T-helper 22 cell (primary cell): ENCODE measurements at places on chromosomes 2 and 18.

DNA sequence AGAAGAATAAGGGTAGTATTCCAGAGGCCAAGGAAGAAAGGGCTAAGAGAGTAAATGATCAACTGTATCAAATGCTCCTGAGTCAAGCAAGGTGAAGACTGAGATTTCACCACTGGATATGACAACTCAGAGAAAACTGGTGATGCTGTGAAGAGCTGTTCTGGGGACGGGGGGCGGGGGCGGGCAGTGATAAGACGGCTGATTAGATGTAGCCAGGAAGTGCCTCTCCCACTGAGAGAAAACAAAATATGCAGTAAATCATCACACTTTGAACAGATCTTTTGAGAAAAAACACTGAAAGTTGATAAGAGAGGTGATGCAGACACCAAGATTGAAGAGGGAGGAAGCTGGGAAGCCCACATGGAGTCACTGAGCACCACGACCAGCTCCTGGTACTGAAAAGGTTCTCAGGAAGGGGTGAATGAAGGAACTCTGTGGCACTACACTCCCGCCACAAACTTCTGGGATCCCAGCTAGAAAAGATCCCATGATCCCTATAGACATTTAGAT lies 75.8 kb downstream of the MYO3B start:
- DNase-seq = no peak

- DNase-seq = no peak
These were observed 133.5 kb upstream of the MGAT5 start for GRCh38 chr2:134120406-134120732.

DNA sequence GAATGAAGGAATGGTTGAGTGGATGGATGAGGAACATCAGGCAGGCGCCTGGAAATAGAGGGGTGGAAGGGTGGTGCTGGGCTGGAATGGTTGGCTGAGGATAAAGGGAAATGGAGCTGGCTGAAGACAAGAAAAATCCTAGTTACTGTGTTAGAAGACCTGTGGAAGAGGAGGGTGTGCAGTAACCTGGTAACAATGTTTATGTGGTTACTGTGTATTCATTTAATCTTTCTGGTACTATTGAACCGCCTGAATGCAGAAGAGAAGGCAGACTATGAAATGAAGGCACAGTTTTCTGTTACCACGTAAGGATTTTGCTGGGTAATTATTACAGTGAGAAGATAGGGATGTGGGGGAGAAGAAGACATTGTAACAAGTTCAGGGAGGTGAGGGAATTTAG lies 110.3 kb upstream of the MGAT5 start:
- DNase-seq = no peak

DNA sequence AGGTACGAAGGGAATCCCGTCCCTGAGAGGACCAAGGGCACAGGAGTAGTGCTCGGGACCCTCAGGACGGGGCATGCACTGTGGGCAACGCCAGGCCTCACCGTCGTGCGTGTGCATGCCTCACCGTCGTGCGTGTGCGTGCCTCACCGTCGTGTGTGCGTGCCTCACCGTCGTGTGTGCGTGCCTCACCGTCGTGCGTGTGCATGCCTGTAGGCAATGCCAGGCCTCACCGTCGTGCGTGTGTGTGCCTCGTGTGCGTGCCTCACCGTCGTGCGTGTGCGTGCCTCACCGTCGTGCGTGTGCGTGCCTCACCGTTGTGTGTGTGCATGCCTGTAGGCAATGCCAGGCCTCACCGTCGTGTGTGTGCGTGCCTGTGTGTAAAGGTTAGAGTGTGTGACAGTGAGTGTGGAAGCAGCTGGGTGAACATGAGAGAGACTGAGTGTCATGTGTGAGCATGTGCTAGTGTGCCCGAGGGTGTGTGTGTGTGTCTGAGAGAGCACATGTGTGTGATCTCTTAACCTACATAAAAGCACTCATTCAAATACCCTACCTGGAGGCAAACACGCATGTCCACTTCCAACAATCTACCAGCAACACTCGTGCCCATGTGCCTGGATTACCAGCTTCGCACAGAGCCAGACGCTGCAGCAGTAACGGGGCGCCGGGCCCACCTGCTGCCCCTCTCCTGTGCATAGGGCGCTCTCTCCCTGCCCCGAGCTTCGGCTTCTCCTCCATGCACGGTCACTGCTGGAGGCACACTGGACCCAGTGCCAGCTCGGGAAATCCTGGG lies 36.3 kb downstream of the ZNF516 start:
- no peak for DNase-seq

GRCh38 chr2:8329660-8330622 lies 351.9 kb upstream of the ID2 start:
- no peak for DNase-seq

DNA sequence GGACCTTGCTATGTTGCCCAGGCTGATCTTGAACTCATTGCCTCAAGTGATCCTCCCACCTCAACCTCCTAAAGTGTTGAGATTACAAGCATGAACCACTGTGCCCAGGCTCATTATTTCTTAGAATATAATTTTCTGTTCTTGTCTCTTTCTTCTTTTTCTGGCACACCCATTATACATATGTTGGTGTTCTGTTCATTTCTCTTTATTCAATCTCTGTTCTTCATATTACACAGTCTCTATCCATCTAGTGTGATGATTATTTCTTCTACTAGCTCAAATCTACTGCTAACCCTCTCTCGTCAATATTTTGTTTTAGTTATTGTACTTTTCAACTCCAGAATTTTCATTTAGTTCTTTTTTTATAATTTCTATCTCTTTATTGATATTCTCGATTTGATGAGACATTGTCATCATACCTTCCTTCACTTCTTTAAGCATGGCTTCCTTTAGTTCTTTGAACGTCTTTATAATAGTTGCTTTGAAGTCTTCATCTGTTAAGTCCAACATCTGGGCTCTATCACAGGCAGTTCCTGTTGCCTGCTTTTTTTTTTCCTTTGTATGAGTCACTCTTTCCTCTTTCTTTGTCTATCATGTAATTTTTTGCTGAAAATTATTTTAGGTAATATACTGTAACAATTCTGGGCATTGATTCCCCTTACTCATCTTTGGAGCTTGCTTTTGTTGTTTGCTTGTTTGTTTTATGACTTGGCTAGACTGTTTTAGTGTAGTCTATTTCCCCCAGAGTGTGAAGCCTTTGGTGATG lies 196.4 kb upstream of the NABP1 start:
- no peak for DNase-seq

DNA sequence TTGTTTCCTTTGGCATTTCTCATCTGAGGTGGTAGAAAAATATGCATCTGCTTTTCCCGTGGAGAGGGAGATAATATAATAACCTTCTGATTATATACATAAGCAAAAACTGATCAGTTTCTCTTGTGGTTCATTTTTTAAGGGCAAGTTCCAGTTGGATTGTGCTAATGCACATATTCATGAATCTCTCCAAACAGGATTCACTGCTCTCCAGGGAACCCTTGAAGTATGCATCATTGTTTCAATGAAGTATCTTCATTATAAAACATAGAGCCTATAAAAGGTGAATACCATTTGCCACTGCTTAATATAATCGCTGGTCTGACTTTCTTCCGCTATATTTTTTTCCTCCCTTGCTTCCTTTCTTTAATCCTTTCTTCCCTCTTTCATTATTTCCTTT lies 384.7 kb downstream of the FIGN start:
- DNase-seq = no peak

GRCh38 chr18:6891788-6892187 lies 162.3 kb downstream of the ARHGAP28 start:
- DNase-seq = no peak

DNA sequence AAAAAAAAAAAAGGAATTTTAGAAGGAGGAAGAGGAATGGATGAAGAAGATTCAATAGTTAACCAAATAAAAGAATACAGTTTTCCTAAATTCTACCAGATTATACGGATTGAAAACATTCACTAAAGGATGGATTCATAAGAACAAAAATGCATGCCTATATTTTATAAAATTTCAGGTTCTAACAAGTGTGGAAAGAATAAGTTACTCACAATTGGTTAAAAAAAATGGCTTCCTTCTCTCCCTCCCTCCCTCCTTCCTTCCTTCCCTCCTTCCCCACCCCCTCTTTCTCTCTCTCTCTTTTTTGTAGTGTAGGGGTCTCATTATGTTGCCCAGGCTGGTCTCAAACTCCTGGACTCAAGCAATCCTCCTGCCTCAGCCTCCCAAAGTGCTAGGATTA lies 1.6 kb upstream of the TP53I3 start:
- no peak for DNase-seq

GRCh38 chr2:47021301-47022009 lies 105.8 kb upstream of the MCFD2 start:
- DNase-seq = no peak

DNA sequence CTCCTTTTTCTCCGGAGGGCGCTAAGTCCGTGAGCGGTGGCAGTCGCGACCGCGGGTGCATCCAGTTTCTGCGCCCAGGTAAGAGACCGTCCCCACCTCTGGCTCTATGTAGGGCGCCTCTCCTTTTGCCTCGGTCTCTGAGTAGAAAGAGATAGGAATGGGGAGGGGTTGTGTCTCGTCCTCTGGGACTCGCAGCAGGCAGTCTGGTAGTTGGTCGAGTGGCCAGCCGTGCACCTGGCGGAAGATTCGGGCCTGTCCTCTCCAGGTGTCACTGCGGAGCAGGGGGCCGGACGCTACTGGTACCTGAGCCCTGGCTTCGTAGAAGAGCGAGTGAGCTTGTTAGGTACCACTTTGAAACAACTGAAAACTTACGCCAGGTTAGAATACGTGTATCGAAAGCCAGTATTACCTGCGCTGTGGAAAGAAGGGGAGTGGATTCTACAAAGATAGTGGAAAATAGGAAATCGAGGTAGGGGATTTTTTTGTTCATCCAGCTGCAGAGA lies 403 bp downstream of the MAP2 start:
- no peak for DNase-seq

DNA sequence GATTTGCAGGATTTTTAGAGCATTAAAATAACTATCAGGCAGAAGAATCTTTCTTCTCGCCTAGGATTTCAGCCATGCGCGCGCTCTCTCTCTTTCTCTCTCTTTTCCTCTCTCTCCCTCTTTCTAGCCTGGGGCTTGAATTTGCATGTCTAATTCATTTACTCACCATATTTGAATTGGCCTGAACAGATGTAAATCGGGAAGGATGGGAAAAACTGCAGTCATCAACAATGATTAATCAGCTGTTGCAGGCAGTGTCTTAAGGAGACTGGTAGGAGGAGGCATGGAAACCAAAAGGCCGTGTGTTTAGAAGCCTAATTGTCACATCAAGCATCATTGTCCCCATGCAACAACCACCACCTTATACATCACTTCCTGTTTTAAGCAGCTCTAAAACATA lies 137.0 kb downstream of the MEIS1 start:
- DNase-seq = no peak

GRCh38 chr2:118813601-118814339 lies 33.7 kb downstream of the EN1 start:
- DNase-seq = no peak

DNA sequence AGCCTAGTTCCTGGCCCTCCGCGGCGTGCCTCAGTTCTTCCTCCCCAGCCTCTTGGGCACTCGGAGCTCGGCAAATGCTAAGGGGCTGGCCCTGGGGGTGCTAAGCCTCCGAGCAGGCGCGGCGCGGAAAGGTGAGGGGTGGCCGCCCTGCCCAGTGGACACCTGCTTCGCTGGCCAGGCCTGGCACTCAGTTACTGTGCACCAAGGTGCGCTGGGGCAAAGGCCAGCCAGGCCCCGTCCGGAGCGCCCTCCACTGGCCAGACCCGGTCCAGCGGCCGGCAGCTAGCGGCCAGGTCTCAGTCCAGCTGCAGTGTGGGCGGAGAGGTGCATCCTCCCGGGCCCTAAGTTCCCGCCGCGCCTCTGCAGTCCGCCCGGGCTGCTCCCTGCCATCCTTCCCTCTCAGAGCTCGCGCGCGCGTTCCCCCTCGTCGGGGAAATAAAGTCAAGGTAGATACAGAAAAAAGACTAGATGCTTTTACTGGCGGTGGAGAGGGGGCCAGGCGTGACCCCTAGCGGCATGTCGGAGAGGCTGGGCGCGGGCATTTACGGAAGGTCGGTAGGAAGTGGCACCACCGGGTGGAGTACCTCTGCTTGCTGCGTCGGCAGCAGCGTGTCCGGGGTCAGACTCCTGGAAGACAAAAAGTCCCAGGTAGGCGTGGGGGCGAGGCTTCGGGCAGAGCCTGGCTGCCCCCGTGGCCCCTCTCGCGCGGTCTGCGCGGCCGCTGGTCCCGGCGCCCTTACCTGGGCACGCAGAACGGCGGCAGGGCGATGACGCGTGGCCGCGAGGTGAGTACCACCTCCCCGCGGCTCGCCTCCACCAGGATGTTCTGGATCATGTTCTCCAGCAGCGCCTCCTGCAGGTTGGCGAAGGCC lies 9.4 kb upstream of the CRYBA2 start:
- peak; percentile 25 for DNase-seq

DNA sequence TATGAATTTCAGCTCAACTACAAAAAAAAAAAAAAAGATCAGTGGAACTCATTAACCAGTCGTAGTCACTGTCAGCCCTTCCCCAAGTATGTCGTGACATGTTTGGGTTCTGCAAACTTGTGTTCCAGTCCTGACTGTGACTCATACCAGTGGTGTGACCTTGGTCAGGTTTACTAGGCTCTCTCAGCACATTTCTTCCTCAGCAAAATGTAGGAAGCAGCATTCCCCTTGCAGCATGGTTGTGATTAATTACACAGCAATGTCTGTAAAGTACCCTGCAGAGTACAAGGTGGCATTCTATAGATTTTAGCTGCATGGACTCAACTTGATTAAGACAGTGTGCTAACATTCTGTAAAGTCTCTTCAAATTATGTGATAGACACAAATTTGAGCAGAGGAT lies 156.9 kb downstream of the LAMA1 start:
- DNase-seq = no peak

GRCh38 chr2:197058777-197059300 lies 132.3 kb upstream of the PGAP1 start:
- DNase-seq = no peak

- DNase-seq = no peak
These were observed 35.7 kb downstream of the LYPD6 start for GRCh38 chr2:149365931-149366583.

DNA sequence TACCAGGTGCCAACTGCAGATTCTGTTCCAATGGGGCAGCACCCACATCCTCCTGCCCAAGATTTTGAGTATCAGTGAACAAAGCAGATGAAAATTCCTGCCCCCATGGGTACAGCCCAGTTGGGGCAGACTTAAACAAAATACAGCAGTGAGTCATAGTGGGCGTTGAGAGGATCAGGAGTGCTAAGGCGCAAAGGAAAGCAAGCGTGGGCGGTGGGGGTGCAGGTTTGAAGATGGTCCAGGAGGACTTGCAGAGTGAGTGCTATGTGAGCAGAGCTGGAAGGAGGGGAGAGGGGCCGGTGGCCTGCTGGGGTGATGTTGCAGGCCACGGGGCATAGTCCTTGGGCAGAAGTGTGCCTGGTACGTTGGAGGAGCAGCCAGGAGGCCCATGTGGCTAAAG lies 24.7 kb downstream of the STEAP3 start:
- DNase-seq = no peak

- DNase-seq = no peak
These were observed 25.8 kb downstream of the FEZ2 start for GRCh38 chr2:36572054-36572718.

GRCh38 chr2:216879727-216880508 lies 20.1 kb upstream of the TNP1 start:
- no peak for DNase-seq

- no peak for DNase-seq
These were observed 90.3 kb upstream of the PHLPP1 start for GRCh38 chr18:62625019-62625418.
